ENCODE measurements at places on chromosomes 1 and 21. TPM values are rescaled to one million over a fixed set of nuclear protein-coding genes. Genes with fewer than 3 reads are reported as not detected.

UBL4B gene
- not detected for total RNA-seq

GRCh38 chr1:46689356-46689755 is 17.7 kb downstream of the TEX38 start:
- DNase-seq: no peak

DNA sequence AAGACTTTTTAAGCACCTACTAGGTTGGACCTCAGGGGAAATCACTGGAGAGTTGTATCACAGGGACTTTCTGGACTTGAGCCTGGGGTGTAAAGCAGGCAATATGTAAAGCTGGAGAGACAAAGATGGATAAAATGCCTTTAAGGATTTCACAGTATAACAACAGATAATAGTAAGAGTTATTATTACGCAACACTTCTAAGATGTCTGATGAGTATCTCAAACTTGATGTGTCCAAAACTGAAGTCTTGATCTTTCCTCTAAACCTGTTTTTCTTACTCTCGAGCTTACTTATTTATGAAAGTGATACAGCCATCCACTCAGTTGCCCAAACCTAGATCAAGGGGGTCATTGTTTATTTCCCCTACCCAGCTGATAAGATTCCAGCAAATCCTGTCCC is 2.1 kb upstream of the STRIP1 start:
- DNase-seq: no peak

DCST1 gene
- not detected for total RNA-seq

- DNase-seq: no peak
Measured at GRCh38 chr1:16209132-16209846, 3.2 kb downstream of the ARHGEF19 start.

DNA sequence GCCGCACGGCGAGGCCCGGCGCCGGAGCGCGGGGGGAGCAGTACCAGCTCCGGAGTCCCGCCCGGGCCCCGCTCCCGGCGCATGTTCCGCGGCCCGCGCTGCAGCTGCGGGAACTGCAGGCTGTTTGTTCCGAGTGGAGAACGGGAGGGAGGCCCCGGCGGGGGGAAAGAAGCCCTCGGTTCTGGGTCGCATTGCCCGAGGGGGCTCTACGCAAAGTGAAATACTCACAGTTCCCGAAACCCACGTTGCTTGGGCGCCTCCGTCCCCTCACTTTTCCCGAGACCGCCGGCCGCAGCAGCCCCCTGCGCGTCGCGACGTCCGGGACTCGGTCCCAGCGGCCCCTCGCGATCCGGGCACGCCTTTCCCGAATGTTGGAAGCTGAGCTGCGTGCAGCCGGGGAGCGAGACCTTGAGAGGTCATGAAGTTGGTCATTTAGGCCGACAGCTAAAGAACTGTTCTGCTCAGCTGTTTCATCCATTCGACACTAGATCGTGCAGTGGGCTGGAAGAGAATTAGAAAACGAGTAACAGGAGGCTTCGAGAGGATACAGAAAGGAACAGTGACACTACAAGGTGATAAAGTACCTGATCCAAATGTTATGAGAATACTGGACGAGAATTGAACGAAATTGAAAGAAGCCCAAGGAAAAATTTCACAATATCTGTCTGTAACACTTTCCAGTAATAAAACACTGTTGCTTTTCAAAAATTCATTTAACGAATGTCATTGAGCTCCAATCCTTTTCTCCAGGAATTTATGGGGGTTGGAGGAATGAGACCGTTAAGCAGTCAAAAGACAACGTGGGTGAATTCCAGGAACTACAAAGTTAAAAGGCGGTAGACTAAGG is 657 bp upstream of the LIN9 start:
- DNase-seq: peak; percentile 49

DNA sequence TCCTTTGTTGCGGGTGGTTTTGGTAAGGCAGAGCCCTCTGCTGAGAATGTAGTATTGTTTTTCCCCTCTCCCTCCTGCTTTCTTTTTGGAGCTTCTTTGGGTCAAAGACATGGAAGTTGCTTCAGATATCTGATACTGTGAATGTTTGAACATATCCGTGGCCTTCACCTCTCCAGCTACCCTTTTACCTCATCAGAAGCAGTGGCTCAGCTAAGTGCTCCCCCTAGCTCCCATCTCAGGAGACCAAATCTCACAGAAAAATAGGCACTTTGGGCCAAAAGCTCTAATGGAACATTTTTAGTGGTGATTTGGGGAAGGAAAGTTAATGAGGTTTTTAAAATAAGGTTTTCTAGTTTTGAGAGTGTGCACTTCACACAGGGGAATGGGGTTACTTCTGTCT is 6.3 kb downstream of the TMEM200B start:
- DNase-seq: no peak

DNA sequence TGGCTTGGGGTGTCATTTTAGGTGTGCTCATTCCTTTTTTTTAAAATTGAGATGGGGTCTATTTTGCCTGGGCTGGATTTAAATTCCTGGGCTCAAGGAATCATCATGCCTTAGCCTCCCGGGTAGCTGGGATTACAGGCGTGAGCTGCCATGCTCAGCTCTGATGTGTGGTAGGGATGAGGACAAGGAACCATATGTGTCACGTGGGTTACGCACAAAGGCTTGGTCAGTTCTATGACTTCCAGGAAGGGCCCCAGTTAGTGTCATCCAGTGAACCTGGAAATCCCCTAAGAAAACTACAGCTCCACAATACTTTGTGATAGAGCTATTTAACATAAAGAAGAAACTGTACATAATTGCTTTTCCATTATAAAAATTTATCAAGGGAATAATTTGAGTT is 6.7 kb upstream of the METTL25B start:
- DNase-seq: no peak

DNA sequence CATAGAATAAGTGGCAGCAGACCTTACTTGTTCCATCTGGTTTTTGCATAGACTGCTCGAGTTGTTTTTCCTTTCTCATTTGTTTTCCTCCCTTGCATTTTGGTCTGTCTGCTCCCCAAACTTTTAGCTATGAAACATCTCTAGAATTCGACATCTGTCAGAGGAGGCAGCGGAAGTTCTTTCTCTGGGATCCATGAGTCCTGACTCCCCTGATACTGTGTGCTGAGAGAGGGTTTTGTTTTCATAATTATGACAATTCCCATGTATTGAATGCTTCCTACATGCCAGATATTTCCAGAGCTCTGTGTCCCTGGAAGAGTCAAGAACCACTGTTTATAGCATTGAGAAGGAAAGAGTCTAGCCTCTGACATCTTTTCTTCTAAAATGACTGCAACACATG is 172.6 kb downstream of the KIF26B start:
- no peak for DNase-seq

XCL1 gene
- not detected for total RNA-seq

GRCh38 chr1:51439053-51439452 is 80.0 kb downstream of the EPS15 start:
- DNase-seq: no peak

HUNK gene
- total RNA-seq: 0.05 TPM

GRCh38 chr1:174158767-174159251 is 511 bp upstream of the RABGAP1L start:
- DNase-seq: no peak

DNA sequence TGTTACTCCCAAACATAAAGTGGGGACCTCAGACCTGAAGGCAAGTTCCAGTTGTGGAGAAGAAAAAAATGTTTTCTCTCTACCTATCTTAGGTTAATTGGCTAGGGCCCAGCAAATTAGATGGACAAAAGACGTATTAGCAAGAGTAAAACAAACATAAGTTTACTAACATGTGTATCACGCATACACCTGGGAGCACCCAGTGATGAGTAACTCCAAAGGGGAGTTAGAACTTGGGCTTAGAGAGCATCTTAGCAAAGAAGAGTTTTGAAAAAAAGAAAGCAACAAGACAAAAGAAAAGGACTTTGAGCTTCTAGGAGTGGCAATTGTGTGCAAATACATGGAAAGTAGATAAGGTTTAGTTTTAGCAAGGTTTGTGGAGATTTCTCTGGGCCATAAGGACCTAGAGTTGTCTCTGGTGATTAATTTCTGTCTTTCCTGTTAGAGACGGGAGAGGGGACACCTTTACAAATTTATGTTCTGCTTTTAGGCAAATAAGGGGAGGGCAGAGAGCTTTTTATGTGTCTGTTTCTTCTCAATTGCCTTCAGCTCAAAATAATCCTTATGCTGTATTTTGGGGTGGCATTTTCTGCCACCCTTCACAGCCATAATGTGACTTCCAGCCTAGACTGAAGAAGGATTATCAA is 76.7 kb upstream of the PTGFRN start:
- DNase-seq: no peak

RASAL2 gene
- total RNA-seq: 14.8 TPM

DNA sequence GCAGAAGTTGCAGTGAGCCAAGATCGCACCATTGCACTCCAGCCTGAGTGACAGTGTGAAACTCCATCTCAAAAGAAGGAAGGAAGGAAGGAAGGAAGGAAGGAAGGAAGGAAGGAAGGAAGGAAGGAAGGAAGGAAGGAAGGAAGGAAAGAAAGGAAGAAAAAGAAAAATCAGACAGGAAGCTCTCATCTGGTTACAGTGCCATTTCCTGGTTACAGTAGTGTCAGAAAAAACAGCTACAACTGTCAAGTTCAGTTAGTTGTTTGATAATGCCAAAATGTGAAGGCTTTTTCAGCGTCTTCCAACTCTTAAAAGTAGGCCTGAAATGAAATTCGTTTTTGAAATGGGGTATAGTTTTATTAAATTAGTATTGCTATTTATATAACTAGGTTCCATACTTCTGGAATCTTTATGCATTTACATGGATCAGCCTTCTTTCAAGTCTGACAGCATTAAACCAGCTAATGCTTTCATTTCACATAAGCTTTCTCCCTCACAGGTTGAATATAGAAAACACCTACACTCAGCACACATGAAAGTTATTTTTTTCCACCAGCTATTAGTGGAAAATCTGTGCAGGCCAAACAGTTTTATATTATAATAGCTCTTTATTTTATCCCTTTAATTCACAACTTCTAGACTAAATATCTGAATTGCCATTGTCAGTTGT is 21.2 kb downstream of the PTPN22 start:
- no peak for DNase-seq

DNA sequence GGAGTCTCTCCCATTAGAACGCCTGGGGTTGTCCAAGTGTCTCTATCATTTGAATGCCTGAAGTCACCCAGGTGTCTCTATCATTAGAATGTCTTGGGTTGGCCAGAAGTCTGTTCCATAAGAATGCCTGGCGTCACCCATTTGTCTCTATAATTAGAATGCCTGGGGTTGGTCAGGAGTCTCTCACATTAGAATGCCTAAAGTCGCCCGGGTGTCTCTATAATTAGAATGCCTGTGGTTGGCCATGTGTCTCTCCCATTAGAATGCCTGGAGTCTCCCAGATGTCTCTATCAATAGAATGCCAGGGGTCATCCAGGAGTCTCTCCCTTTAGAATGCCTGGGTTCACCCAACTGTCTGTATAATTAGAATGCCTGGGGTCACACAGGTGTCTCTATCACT is 54.5 kb downstream of the RNF187 start:
- no peak for DNase-seq

DNA sequence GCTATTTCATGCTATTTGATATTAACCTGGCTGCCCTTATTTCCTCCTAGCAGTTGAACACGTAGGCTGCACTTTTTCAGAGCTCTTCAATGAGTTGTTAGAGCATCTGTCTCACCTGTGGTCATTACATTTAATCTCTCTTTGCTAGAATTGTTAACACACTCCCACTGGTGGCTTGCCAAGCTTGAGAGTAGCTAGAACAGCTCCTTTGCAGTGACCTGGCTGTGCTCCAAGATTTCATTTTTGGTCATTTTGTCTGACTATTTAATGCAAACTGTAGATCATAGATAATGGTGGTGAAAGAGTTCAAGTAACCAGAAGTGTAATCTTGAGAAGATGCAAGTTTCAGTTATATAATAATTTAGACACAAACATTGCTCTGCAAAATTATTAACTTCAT is 105.6 kb downstream of the LRRC7 start:
- peak; percentile 31 for DNase-seq

DNA sequence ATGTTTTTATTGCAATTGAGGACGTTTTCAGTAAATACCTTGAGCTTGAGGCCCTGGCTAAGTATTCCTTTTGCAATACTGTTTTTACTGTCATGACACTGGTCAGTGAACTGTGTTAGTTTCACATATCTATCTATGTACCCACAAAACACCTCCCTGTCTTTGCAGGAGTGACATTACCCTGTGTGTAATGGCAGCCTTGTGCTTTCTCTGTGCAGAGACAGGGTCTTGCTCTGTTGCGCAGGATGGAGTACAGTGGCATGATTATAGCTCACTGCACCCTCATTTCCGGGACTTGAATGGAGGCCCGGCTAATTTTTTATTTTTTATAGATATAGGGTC is 8.9 kb downstream of the YBX1 start:
- DNase-seq: no peak

- DNase-seq: no peak
Measured at GRCh38 chr1:8212580-8213031, 105.3 kb upstream of the SLC45A1 start.

EDARADD gene
- 1.2 TPM for total RNA-seq

- no peak for DNase-seq
Measured at GRCh38 chr1:229953736-229954326, 113.2 kb upstream of the GALNT2 start.

SPATA6 gene
- total RNA-seq: not detected

GRCh38 chr1:173414136-173414535 is 63.0 kb upstream of the PRDX6 start:
- no peak for DNase-seq

CAMK2N1 gene
- total RNA-seq: 7.2 TPM

MROH7 gene
- not detected for total RNA-seq

DNA sequence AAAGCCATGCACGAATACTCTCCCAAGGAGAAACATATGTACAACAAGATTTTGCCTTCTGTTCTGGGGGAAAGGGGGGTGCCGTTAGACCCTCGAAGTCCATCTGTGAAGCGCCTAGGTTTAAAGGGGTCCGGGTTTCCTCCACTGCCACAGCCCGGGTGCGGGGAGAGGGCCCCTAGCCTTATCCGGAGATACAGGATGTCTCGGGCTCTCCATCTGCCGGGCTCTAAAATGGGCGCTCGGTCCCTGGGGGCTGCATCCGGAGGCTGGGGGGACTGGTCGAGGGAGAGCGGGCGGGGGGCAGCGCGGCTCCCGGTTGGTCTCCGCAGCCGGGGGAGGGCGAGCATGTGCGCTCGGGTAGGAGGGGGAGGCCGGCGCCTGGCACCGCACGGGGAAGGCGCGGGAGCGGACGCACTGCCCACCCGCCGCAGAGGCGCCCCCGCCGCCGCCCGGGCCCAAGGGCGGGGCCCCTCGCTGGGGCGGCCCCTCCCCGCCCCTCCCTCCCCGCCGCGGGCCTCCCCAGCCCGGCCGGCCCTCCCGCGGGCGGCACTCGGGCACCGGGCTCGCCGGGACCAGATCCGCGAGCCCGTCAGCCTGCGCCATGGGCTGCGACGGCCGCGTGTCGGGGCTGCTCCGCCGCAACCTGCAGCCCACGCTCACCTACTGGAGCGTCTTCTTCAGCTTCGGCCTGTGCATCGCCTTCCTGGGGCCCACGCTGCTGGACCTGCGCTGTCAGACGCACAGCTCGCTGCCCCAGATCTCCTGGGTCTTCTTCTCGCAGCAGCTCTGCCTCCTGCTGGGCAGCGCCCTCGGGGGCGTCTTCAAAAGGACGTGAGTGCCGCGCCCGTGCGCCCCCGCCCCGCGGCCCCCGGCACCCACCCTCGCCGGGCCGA is 63.1 kb downstream of the ELK4 start:
- no peak for DNase-seq

- DNase-seq: no peak
Measured at GRCh38 chr1:12594966-12595756, 22.8 kb downstream of the DHRS3 start.

IFNLR1 gene
- 1.9 TPM for total RNA-seq

GRCh38 chr1:90621986-90622385 is 95.1 kb downstream of the BARHL2 start:
- no peak for DNase-seq

All from M059J (cell line).